ENCODE measurements at places on chromosomes 1 and 21.
A peak's percentile ranks its signal among the peaks of the same experiment; 100 is the strongest.

GRCh38 chr1:247440001-247440620 is 17.8 kb downstream of the OR2B11 start:
- DNase-seq, result no peak

GRCh38 chr1:67736750-67737149 is 51.7 kb downstream of the GADD45A start:
- DNase-seq, result no peak

GRCh38 chr1:178844436-178844835 is 26.4 kb downstream of the ANGPTL1 start:
- DNase-seq, result no peak

DNA sequence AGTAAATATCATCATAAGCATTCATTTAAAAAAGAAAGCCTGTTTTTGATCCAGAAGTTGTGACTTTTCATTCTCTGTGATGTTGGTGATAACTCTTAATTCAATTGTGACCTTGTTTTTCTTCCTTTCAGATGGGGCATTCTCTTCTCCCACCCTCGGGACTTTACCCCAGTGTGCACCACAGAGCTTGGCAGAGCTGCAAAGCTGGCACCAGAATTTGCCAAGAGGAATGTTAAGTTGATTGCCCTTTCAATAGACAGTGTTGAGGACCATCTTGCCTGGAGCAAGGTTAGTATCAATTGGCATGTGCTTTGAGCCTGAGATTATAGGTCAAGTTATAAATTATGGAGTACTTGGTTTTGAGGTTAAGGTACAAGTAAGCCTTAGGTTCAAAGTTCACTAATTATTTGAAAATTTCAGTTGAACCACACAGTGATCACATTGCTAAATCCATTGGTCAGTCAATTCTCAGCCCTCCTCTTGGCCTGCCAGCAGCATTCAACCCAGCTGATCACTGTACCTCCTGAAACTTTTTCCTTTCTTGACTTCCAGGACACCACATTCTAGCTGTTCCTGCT is 4.1 kb downstream of the PRDX6 start:
- no peak for DNase-seq

- no peak for DNase-seq
These were observed 21.3 kb downstream of the CCDC30 start for GRCh38 chr1:42484382-42484781.

GRCh38 chr21:39150877-39151276 is 32.4 kb downstream of the PSMG1 start:
- no peak for DNase-seq

GRCh38 chr1:147612366-147612765 is 58.0 kb downstream of the ACP6 start:
- DNase-seq, result peak; percentile 74

DNA sequence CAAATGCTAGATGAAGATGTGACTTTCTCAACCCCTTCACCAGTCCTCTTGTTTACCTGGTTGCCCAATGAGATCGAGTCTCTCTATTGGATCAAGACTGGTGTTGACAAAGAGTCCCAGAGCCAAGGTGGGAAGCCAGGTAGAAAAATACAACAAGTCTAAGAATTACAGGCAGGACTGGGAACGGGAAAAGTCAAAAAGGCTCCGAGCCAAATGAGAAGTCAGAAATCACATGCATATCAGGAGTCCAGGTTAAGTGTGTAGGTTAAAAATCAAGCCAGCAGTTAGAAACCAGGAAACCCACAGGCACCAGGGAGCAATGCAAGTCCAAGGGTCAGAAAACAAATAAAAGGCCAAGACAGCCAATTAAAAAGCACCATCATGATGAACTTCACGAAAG is 27.4 kb upstream of the DUSP23 start:
- no peak for DNase-seq

DNA sequence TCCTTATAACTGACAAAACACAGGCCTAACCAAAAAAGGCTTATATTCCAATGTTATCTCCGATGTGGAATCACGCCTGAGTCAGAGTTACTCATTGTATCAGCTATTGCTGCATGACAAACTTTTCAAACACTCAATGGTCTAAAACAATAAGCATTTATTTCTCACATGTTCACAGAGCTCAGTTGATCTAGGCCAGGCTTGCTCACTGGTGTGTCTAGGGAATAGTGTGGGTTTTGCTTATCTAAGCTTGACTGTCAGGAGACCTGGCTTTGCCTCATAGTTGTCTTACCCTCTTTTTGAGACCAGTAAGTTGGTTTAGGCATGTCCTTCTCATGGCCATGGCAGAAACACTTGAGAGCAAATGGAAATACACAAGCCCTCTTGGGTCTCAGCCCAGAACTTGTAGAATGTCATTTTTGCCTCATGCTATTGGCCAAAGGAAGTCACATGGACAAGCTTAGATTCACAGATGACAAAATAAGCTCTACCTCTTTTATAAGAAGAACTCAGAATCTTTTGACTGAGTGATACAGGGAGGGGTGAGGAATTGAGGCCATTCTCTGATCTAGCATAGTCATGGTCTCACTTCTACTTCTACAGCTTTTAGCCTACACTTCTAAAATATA is 130.8 kb downstream of the HMCN1 start:
- DNase-seq, result no peak

DNA sequence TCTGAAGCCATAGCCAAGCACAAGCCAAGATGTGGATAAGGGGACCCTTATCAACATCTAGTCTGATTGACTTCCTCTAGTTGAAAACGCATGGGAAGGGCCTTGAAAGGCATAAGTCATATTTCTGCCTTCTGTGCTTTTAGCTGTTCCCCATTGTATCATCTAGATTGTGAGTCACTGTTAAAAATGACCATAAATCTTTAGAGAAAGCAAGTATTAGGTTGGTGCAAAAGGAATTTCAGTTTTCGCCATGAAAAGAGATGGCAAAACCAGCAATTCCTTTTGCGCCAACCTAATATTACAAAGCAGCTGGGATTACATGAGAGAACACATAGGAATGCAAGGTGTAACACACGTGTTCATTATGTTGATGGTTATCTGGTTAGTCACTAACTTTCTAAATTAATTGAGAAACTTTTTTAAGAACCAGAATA is 63.6 kb downstream of the CLIC6 start:
- DNase-seq, result no peak

- DNase-seq, result no peak
These were observed 4.8 kb upstream of the KCNJ6 start for GRCh38 chr21:37921091-37921490.

GRCh38 chr1:225449261-225449660 is 21.4 kb upstream of the LBR start:
- no peak for DNase-seq

DNA sequence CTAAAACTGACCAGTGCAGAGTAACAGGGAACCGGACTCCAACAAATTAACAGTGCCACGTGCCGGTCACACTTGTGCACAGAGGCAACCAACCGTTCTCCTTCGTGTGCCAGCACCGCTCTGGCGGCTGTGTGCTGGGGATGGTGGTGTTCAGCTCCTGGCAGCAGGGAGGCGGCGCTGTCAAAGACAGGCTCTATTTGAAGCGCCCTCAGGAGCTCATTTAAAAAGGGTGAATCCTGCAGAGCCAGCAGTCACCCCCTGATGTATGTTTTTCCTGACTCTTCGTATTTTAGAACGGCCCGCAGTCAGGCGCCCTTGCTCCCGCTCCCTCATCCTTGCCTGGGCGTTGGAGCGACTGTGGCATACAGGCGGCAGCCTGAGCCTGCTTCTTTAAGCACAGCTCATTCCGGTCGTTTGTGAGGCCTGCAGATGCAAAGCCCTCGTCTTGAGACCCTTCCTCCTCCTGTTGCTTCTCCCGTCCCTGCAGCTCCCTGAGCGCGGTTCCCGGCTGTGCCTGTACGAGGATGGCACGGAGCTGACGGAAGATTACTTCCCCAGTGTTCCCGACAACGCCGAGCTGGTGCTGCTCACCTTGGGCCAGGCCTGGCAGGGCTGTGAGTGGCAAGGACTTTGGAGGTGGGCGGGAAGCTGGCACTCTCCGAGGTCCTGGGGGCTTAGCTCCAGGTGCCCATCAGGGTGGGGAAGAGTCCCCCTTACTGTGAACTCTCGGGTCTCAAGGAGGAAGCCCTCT is 1.1 kb downstream of the DFFB start:
- DNase-seq, result no peak

GRCh38 chr1:96710708-96711477 is 10.7 kb upstream of the PTBP2 start:
- no peak for DNase-seq

DNA sequence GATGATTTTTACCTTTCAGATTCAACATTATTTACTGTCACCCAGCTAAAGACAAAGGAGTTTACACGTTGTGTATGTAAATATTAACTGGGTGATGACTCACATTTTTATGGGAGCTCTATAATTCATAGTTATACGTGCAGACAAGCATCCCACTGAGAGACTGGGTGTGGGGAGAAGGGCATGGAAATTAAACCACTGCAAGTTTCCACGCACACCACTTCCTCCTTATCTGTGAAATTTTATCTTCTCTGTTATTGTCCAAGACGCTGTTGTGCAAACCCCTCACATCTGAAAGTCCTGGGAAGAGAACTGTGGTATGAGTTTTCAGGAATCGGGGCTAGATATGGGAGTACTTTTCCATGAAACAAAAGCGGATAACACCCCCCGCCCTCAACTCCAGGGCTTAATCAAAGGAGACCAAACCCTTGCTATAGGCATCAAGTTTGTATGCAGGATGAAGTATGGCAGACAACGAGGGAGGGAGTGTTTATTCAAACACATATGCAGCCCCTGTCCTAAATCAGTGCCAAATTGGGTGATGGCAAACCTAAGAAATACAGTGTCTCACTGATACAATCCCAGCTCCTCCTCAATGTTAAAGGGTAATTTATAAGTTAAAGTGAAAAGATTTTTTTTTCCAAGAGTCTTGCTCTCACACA is 23.3 kb upstream of the DPT start:
- no peak for DNase-seq

GRCh38 chr21:35520856-35521255 is 471.8 kb upstream of the RUNX1 start:
- no peak for DNase-seq

GRCh38 chr1:3644273-3644672 is 5.6 kb downstream of the WRAP73 start:
- no peak for DNase-seq

- no peak for DNase-seq
These were observed 42.0 kb downstream of the CAPZB start for GRCh38 chr1:19443326-19443725.

GRCh38 chr1:27353629-27354028 is 11.8 kb downstream of the SYTL1 start:
- no peak for DNase-seq

GRCh38 chr1:201711811-201712210 is 117.1 kb upstream of the IPO9 start:
- no peak for DNase-seq

DNA sequence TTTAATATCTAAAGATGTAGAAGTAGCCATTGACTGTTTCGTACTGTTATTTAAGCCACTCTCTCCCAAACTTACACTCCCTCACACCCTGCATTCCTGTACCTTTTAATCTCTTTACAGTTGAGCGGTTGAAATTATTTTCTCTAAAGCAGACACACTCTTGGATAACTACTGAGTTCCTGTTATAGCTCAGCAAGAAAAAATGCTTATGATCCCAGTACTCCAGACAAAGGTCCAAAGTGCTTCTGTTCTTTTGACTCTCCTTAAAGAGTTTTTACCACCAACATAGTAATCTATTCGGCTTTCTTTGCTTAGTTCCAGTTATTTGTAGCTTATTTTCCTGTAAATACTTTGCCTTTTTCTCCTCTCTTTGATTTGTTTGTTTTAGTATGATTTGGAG is 100.1 kb downstream of the ATF6 start:
- no peak for DNase-seq

- no peak for DNase-seq
These were observed 5.1 kb upstream of the MFSD2A start for GRCh38 chr1:39949891-39950290.

GRCh38 chr21:26918323-26919079 is 48.4 kb downstream of the ADAMTS5 start:
- DNase-seq, result no peak

DNA sequence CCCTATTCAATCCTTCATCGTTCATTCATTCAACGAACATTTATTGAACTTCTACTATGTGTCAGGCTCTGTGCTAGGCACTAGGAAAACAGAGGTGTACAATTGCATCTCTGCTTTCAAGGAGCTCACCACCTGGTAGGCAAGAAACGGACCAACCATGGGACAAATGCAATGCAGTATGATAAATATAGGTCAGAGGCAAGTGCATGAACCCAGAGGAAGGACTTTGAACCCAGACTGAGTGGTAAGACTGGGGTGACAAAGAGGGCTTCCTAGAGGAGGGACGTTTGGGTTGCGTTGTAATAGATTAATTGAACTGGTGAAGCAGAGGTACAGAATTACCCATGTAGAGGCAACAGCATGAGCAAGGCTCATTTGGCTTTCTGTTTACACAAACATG is 16.4 kb downstream of the CD2 start:
- no peak for DNase-seq

- DNase-seq, result no peak
These were observed 6.7 kb upstream of the CASZ1 start for GRCh38 chr1:10802944-10803715.

DNA sequence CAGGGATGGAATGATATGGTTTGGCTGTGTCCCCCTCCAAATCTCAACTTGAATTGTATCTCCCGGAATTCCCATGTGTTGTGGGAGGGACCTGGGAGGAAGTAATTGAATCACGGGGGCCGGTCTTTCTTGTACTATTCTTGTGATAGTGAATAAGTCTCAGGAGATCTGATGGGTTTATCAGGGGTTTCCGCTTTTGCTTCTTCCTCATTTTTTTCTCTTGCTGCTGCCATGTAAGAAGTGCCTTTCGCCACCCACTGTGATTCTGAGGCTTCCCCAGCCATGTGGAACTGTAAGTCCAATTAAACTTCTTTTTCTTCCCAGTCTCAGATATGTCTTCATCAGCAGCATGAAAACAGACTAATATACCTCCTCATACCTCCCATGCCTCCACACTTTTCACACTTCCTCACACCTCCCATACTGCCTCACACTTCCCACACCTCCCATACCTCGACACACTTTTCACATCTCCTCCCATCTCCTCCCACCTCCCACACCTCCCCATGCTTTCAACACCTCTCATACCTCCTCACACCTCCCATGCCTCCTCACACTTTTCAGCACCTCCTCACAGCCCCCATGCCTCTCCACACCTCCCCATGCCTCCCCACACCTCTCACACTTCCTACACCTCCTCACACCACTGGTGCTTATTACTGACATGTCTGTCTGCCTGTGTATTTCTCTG is 21.3 kb downstream of the GPR137B start:
- DNase-seq, result no peak

GRCh38 chr1:28314547-28314941 is 14.3 kb upstream of the MED18 start:
- DNase-seq, result no peak

- DNase-seq, result no peak
These were observed 12.6 kb downstream of the NTPCR start for GRCh38 chr1:232962761-232963745.

DNA sequence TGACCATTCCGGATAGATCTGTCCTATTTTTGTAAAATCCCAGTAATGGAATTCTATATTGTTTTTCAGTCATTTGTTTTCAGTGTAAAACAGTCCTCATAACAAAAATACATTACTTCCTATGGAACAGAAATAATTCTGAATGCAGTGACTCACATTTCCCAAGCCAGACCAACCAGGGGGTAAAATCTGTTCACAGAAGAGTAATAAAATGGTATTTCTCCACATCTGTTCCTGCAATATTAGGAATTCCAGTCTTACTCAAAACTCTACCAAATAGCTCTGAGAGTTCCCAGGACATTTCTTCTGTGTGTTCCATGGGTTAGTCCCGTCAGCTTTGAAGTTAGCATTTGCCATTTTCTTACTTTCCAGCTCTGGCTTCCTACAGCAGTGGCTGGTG is 2.6 kb upstream of the DDR2 start:
- DNase-seq, result no peak

- no peak for DNase-seq
These were observed 32.3 kb upstream of the ID3 start for GRCh38 chr1:23591460-23592208.

- DNase-seq, result no peak
These were observed 40.1 kb downstream of the SLC9C2 start for GRCh38 chr1:173562813-173563212.
